ENCODE measurements at places on chromosomes 13 and 19.

- DNase-seq, result peak; percentile 41
These were observed 4.6 kb upstream of the EPS8L1 start for GRCh38 chr19:55071129-55071502.

GRCh38 chr13:36763126-36763722 lies 55.8 kb upstream of the RFXAP start:
- DNase-seq, result no peak

- no peak for DNase-seq
These were observed 568 bp downstream of the POLR2I start for GRCh38 chr19:36113894-36114720.

GRCh38 chr13:50149214-50149613 lies 134.0 kb downstream of the KCNRG start:
- DNase-seq, result no peak

GRCh38 chr13:50588491-50589130 lies 254.9 kb downstream of the DLEU7 start:
- DNase-seq, result no peak

GRCh38 chr13:53020764-53021335 lies 7.8 kb upstream of the OLFM4 start:
- DNase-seq, result no peak

GRCh38 chr19:35433448-35433847 lies 14.6 kb upstream of the FFAR2 start:
- DNase-seq, result no peak

GRCh38 chr13:40205771-40206240 lies 460.6 kb downstream of the FOXO1 start:
- DNase-seq, result no peak

- DNase-seq, result no peak
These were observed 122.3 kb downstream of the URI1 start for GRCh38 chr19:30064348-30064699.

DNA sequence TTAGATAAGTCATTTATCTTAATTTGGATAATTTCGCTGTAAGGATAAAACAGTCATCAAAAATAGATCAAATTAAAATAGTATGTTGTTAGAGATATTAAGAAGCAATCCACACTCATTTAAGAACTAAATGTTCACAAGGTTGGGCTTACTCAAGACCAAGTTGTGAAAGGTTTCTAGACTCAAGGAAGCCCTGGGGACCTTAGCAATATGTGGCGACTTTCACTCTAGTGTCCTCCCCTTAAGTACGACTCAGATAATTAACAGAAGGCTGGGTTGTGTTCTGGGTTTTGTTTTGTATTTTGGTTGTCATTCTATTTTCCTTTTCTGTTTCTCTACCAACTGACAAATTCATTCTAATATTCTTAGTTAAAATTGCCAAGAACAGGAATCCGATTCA lies 1008.0 kb downstream of the PCDH9 start:
- DNase-seq, result no peak

- no peak for DNase-seq
These were observed 28.6 kb downstream of the ZC3H4 start for GRCh38 chr19:47084879-47085439.

- no peak for DNase-seq
These were observed 5.4 kb upstream of the GAS6 start for GRCh38 chr13:113869263-113869662.

DNA sequence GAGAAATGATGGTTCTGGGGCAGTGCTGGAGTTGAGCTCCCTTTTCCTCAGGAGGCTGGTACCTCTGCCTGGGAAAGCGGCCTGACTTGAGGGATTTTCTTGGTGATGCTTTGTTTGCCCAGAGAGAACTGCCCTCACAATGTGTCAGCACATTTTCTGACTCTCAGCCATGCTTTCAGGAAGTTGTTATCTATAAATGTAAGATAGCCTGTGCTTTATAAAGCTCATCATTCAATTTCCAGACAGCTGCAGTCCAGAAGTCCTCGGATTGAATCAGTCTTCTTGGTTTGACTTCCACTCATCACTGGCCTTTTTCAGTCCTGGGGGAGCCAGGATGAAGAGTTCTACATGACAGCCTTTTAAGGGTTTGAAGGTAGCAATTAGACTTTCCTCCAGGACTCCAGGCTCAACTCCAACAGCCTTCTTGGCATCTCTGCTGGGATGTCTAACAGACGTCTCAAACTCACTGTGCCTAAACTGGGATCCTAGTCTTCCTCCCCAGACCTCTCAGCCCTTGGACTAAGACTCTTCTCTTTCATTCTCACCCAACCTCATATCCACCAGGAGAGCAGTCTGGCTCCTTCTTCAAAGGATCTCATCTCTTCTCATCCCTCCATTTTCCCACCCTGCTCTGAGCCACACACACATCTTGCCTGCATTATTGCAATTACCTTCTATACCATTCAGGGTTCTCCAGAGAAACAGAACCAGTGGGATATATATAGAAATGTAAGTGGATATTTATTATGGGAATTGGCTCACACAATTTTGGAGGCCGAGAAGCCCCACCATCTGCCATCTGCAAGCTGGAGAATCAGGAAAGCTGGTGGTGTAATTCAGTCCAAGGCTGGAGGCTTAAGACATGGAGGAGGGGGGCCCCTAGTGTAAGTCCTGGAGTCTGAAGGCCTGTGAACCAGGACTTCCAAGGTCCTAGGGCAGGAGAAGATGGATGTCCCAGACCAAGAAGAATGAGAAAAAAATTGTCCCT lies 13.1 kb downstream of the ERICH6B start:
- DNase-seq, result no peak

GRCh38 chr19:5515737-5516136 lies 52.0 kb downstream of the TINCR start:
- no peak for DNase-seq

GRCh38 chr19:2207991-2208860 lies 27.9 kb downstream of the PLEKHJ1 start:
- no peak for DNase-seq

- DNase-seq, result no peak
These were observed 108.7 kb upstream of the VSTM2B start for GRCh38 chr19:29417048-29417447.

- no peak for DNase-seq
These were observed 88.1 kb downstream of the FLT1 start for GRCh38 chr13:28406733-28407266.

DNA sequence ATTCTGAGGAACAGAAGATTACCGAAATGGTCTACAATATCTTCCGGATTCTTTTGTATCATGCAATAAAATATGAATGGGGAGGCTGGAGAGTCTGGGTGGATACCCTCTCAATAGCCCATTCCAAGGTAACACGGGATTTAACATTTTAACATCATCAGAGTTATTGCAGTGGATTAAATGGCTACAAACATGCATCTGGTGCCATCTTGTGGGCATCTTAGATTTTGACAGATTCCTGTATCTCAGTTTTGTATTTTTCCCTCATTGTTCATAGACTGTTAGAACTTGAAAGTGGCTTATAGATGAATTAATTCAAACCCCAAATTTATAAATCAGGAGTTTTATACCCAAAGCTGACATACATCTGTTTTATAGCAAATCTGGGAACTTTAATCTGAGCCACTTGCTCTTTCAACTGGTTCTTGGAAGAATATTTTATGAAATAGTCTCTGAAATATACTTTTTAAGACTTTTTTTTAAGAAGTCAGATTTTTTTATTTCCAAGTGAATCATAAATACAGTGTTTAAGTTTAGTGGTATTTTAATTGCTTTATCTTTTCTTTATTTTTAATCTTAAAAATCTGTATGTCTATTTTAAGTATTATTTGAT lies 215.2 kb downstream of the NBEA start:
- peak; percentile 29 for DNase-seq

DNA sequence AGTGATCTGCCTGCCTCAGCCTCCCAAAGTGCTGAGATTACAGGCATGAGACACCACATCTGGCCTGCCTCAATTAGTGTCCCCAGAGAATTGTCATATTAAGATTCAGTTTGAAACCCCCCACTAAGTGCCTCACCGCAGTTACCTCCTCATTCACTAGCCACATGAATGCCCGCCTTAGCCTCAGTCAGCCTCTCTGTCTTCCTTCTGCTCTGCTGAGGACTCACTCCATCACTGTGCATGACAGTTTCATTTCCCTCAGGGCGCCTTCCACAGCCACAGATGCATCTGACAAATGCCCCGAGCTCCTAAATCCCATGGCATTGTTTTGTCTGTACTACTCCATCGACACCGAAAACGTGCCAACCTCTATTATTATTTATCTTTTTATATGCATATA lies 23.3 kb downstream of the MIPEP start:
- no peak for DNase-seq

DNA sequence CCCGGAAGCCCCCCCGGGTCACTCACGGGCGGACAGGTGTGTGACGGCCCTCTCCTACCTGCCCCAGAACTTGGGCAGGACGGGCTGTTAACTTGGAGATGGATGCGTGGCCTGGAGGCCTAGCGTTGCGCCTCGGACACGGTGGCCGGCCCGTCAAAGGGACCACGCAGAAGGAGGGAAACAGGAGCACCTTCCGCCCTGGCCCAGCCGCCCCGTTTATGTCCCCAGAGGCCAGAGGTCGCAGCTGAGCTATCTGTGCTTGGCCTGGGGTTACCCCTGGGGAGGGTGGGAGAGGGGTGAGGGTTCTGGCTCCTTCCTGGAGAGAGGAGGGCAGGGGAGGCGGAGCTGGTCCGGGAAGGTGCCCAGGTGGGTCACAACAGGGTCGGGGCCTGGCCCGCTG lies 35.6 kb downstream of the GADD45B start:
- no peak for DNase-seq

- DNase-seq, result no peak
These were observed 11.0 kb upstream of the ZNF792 start for GRCh38 chr19:34975056-34975455.

DNA sequence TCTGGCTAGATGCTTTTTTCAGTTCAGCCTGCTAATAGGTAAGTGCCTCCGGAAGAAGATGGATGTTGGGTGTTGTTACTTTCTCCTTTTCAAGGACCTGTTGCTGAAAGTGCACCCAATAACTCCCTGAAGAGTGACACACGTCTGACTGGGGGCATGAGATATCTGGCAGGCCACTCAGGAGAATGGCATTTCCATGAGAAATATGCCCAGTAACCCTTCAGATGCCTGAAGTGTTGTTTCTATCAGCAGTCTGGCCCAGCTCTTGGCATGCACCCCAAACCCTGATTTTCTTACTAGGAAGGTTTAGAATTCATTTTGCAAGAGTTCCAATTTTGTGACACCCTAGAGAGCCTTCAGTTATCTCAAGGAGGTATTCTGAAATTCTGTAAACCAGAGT lies 71.5 kb downstream of the ARHGAP35 start:
- DNase-seq, result no peak

GRCh38 chr19:50534478-50534877 lies 20.8 kb upstream of the ASPDH start:
- DNase-seq, result no peak

DNA sequence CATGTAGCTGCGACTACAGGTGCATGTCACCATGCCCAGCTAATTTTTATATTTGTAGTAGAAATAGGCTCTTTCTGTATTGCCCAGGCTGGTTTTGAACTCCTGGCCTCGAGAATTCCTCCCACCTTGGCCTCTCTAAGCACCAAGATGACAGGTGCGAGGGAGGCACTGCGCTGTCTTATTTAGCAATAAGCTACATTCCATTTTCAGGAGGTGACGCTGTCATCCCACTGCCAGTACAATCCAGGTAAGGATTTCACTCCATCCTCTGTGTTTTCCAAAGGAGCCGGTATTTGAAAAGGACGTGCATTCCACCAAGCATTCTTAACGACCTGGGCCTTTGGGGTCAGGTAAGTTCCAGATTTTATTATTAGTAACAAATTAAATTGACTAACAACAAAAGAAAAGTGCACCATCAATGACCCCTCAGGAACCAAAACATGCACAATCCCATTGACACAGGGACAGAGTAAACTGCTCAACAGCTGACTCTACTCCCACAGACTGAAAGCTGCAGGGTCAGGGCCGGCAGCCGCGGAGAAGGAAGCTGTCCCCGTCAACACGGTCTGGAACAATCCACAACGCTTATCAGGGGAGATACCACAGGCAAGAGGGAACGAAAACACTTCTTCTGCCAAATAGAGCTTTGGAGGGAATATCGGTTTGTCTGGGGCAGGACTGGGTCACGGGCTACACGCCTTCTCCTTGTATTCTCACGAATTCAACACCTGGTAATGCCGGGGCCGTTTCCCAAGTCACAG lies 82.8 kb downstream of the INSR start:
- DNase-seq, result no peak

- DNase-seq, result no peak
These were observed 14.8 kb downstream of the SLC8A2 start for GRCh38 chr19:47456721-47457474.

GRCh38 chr19:8655340-8655709 lies 24.9 kb downstream of the NFILZ start:
- DNase-seq, result no peak

DNA sequence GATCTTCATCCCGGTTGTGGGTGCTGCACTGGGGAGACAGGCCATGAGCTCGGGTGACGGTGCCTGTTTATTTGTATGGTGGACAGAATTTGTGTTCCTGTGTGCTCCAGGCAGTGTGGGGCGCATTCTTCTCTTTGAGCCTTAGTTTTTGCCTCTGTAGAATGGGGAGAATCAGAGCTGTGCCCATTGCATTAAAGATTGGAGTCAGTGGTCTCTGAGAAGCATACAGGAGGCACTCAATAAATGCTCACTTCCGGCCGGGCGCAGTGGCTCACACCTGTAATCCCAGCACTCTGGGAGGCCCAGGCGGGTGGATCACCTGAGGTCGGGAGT lies 23.0 kb downstream of the NFIC start:
- DNase-seq, result no peak

DNA sequence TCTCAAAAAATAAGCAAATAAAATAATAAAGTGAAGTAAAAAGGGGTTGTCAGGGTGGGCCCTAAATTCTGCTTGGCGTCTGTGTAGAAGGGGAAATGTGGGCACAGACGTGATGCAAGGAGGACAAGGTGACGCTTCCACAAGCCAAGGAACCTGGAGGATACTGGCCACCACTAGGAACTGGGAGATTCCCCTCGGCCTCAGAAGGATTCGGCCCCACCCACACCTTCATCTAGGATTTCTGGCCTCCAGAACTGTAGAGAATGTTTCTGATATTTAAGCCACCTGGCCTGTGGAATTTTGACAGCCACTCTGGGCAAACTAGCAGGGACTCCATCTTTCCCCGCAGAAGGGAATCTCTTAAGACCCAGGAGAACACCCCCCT lies 1.1 kb downstream of the PLEKHJ1 start:
- no peak for DNase-seq

DNA sequence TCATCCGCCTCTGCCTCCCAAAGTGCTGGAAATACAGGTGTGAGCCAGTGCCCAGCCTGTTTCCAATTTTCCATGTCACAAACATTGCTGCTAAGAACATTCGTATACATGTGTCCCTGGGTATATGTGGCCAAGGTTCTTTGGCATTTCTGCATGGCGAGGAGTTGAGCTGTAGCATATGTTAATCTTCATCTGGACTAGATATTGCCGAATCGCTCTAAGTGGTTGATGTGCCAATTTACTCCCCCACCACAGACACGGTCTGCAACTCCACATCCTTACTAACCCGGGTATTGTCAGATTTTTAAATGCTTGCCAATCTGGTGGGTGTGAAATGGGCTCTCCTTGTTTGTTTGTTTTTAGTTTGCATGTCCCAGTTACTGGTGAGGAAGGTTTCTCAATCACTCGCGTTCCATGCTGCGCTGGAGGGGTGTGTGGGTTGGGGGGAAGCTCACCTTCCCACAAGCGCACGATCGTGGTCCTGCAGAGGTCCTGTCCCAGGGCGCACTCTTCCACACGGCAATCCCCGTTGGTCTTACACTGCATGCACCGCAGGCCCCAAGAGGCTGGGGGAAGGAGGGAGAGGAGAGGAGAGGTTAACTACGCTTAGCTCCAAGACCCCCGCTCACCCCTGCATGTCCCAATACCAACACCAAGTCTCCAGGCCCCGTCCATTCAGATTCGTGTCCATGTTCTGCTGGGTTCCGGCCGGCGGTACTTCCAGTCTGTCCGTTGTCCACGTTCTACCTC lies 2.7 kb downstream of the PLAUR start:
- no peak for DNase-seq

GRCh38 chr19:3475449-3475848 lies 4.9 kb downstream of the SMIM24 start:
- DNase-seq, result no peak

Data from GM12864 (cell line).